ENCODE measurements at places on chromosomes 11 and 22.

DNA sequence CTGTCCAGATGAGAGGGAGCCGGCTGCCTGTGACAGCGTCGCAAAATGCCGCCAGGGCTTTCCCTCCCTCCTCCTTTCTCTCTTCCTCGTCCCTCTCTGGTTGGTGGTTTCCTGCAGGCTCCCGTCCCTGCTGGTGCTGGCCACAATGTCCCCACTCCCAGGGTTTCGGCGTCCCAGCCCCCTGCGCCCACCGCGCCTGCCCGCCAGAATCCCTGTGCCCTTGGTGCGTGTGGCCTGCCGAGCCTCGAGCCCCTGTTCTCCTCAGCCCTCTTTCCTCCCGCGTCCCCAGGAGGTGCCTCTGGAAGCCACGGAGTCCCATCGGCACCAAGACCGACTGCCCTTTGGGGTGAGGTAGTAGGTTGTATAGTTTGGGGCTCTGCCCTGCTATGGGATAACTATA lies 37.9 kb upstream of the PPARA start:
- DNase-seq = no peak

DNA sequence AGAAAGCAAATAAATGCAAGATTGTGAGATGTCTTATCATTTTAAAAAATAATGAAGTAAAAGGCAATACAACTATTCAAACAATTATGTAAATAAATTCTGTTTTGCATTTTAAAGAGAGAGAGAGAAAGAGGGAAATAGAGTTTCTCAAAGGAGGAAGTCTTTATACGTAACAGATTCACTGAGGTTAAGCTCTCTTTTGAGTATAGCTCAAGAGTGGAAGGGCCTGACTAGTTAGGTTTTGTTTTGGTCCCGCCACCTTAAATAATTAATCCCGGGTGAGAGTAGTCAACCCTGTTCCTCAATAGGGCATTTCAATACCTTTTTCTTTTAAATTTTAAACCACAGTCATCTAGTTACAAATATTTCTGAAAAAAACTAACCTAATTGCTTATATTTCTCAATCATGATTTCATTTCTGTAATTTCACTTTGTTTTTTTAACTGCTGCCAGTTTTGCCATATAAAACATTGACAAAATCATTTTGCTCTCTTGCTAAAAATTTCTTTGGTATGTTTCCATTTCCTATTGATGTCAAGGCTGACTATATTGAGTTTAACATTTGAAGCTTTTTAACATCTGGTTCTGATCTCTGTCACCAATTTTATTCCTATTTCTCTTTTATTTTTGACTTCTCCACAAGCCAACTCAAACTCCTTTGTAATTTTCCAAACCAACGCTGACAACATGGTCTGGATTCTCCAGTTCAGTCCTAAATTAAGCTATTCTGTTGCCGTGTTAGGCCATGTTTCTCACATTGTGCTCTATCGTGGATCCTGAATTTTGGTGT lies 10.3 kb downstream of the OR10D3 start:
- no peak for DNase-seq

DNA sequence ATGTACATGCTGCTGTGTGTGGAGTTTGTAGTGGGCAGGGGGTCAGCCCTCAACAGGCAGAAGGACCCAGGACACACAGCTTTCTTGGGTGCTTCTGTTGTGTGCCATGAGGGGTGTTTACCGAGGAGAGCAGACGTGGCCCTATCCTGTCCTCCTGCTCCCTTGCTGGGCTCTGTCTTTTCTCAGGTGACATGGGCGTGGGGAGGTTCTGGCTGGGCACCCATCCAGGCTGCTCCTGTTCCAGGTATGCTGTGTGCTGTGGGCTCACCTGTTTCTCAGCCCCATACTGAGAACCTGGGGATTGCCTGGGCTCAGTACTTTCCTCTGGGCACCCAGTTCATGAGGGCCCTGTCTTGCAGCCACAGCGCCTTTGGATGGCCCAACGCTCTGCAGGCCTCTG lies 23.3 kb downstream of the MICALL1 start:
- no peak for DNase-seq

DNA sequence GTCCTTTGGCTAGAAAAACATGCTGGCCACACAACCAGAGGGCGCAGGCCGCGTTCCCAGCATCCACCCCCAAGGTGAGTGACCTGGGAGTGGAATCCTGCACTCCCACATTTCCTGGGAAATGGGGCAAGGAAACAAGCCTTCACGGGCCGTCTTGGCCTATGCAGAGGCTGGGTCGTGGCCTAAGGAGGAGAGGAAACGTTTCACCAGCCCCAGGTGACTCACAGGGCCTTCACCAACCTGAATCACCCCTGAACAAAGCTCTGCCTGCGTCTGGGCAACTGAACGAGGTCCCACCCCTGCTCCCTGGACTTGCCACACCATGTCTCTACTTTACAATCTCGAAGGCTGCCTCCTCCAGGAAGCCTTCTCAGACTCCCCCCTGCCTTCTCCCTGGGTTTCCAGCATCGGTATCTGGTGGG lies 13.2 kb downstream of the MYH9 start:
- DNase-seq = no peak

DNA sequence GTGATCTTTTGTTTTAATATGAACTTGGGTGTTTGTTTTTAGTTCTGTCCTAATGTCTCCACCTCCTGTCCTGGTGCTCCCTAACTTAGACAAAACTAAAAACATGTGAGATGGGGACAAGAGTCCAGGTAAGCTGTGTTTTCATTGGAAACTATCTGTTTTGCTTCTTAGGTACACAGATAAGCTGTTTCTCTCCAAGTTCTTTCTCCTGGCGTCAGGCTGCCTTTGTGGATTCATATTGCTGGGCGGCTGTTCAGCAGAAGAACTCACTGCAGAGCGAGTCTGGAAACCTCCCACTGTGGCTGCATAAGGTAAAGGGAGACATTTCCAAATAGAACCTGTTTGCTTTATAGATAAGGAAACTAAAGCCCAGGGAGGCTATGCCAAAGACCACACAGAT lies 24.7 kb downstream of the PANX1 start:
- no peak for DNase-seq

GRCh38 chr22:24405631-24406321 lies 21.6 kb upstream of the ADORA2A start:
- no peak for DNase-seq

DNA sequence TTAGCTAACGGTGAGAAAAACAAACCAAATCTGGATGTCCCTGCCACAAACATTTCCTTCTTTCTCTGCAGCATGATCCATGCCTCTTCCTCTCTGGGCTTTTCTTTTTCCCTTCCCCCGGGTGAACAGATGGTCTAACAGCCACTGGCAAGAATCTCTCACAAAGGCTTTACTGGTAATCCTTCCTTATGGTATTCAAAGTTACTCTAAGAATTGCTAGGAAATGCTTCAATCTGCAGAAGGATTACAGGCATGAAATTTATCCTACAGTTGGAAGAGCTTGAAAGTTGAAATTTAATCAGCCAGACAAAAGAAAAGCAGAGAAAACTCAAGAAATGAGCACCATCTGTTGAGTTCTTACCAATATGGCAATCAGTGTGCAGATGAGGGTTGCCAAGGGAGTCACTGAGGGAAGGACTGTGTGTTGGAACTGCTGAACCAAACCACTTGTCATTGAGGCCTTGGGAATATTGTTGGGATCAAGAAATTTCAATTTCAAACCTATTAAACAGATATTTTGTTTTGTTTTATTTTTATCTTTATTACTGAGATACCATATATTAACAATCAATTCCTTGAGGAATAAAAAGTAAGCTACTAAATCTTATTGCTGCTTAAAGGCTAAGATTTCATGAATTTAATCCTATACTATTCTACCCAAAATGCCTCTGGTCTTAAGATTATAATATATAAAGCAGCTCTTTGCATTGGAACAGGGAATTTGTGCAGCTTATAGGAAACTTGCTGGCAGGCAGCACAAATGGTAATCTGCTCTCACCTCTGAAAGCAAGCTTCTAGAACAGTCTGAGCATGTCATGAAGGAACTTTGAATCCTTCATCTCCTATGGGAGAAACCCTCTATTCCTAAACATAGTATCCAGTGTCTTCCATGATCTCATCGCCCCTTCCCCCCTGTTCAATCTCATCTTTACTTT lies 29.7 kb upstream of the NDUFC2 start:
- no peak for DNase-seq
